ENCODE measurements at places on chromosomes 5 and 9.

DNA sequence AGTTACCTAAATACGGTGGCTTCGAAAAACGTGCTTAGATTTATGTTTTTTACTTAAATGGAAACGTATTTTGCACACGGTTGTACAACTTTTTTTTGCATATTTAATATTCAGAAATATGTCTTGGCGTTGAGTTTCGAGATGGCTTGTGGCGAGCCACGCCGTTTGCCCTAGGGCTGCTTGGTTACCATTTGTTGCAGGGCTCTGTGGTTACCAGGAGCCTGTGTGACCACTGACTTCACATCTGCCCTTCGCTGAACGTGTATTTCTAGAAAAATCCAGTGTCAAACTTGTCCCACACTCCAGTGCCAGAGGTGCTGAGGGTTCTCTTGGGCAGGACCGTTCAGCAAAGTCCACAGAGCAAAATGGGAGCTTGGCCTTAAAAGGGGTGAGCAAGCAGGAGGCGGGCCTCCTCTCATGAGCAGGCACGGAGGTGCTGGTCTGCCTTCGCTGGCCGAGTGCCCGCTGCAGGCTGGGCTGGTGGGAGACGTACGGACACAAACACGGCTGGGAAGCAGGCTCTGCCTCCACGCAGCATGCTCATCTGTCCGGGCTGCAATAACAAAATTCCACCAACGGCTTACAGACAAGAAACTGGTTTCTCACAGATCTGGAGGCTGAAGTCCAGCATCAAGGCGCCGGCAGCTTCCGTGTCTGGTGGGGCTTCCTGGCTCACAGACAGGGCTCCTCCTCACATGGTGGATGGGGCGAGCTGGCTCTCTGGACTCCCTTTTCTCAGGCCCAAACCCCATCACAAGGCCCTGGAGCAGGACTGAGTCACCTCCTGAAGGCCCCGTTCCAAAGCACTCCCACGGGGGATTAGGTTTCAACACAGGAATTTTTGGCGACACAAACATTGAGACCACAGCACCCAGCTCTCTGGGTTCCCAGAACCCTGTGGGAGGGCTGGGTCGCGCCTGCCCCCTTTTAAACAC lies 5.4 kb downstream of the MRPL36 start:
- DNase-seq, result no peak

DNA sequence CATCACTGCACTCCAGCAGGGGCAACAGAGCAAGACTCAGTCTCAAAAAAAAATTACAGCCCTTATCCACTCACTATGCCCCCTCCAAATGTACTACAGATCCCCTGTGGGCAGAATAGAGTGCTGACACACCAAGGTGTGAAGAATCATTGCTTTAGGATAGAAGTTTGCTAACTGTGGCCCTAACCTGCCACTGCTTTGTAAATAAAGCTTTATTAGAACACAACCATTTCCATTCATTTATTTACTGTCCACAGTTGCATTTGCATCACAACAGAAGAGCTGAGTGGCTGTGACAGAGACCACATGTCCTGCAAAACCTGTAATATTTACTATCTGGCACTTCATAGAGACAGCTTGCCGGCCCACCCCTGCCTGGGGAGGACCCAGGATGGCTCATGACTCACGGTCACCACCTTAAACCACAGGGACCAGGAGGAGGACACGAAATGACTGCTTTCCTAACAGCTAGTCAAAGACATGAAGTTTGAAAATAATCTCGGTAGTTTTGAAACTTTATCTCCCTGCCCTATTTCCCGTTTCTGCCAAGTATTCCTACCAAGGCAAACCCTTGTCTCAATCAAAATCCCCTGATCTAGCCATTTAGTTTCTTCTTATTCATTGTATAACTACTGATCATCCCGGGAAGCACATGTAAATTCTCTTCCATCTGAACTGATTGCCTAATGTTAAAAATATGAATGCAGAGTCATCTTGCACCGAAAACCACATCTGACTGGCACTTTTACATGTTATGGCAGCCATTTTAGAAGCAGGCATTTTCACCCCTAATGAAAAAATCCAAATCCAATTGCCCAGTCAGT lies 206.1 kb downstream of the SLIT3 start:
- DNase-seq, result no peak

GRCh38 chr9:26157411-26157810 lies 479.2 kb upstream of the TUSC1 start:
- no peak for DNase-seq

GRCh38 chr5:89095341-89095740 lies 212.4 kb upstream of the MEF2C start:
- no peak for DNase-seq

DNA sequence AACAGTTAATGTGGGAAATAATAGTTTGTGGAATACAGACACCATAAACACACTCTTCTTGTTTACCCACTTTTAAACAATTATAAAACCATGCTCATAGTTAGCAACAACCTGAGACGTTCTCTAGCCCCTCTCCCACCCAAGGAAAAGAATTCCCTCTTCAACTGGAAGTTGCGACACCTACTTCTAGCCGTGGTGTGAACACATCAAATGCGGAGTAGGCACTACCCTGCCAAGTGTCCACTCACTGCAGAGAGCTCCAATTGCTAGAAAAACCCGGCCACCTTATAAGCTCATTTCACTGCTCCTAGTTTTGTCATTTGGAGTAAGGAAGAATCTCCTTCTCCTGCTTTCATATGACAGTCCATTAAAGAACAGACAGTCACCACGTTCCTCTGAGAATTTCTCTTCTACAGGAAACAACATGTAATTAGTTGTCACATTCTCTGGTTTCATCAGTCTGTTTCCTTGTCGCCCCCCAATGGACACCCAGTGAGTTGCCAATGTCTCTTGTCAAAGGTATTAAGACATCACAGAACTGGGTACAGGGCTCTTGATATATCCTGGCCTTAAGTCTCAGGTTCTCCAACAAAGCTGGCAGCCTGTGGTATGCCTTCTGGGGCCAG lies 47.3 kb downstream of the PRLR start:
- DNase-seq, result no peak

DNA sequence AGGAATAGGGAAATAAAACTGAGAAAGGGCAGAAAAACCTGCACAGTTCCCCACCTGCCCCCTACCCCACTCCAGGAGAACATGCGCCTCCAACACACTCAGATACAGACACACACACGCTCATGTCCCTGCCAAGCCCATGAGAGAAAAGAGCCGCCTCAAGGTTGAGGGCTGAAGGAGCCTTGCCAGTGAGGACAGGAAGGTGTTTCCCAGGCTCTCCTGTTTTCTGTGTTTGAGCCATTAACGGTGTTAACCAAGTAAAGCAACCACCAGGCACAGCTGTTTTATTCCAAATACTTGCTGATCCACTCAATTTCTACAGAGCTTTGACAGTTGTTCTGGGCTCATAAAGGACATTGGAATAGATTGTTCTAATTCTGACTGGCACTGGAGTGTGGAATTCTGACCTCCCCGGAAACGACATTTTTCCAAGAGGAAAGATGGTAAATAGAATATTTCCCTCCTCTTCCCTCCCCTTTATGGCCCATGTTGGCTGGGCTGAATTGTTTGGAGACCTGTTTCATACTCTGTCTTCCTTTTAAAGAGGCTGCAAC lies 238.0 kb downstream of the DMAC1 start:
- no peak for DNase-seq

- no peak for DNase-seq
Observed at GRCh38 chr9:4674783-4675182, 4.6 kb upstream of the CDC37L1 start.

DNA sequence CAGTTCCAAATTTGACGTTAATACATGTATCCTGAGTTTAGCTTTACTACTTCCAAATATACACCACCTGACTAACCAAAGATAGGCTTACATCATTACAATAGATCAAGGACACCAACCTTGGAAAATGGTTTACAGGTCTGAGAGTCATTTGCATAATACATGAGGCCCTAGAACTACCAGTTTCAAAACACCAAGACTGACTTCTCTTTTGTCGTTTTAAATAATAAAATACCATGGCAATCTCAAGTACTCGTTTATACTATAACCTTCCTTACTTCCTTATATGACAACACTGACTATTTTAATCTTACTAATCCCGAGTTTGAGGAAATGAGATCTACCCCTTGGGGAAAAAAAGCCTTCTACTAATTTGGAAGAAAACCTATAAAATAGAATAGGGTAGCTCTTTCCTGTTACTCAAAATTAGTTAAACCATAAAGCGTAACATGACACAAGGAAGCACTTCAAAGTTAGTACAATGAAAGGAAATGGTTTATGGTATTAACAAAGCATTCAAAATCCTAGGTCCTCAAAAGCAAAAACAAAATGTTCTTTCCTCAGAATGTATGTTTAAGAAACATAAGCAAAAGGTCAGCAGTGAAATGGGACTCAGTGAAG lies 42.1 kb downstream of the UBQLN1 start:
- DNase-seq, result no peak

GRCh38 chr9:96031366-96031824 lies 155.9 kb downstream of the ERCC6L2 start:
- DNase-seq, result no peak

GRCh38 chr5:58677650-58678049 lies 94.8 kb downstream of the RAB3C start:
- DNase-seq, result no peak

GRCh38 chr5:98769210-98769958 lies 4.1 kb upstream of the RGMB start:
- DNase-seq, result no peak

DNA sequence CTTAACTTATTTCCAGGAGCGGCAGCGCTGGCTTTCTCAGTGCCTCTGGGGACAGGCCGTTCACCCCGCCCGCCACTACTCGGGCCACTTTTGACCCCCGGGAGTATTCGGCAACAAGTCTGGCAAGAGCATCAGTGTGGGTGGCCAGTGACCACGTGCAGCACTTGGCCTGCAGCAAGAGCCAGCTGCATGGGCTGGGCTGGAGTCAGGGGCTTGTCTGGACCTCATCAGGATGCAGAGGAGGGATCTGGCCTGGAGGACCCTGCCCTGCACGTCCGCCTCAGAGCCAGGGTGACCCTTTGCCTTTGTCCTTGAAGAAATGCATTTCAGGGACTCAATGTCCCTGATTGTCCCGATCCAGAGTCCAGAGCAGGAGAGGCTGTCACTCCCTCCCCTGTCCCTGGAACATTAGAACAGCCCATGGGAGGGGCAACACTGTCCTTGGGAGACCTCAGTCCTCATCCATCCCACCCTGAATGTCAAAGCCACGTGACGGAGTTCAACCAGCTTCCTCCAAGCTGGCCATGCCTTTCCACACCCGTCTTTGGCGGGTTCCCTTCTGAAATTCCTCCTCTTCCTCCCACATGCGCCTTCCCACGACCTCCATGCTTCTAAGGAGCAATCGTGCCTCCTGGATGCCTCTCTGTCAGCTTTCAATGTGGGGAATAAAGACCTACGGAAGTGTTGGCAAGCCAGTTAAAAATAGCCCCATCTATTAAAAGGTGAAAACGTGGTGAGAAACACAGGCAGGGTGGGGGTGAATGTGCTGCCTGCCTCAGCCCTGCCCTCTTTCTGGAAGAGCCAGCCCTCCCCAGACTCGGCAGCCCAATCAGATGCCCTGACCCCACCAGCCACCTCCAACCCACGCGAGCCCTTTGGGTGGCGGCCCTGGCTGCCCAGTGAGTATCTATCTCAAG lies 99.0 kb downstream of the OLFM1 start:
- no peak for DNase-seq

- no peak for DNase-seq
Observed at GRCh38 chr5:73381590-73382400, 66.8 kb downstream of the FOXD1 start.

GRCh38 chr9:127935765-127936221 lies 1.9 kb downstream of the DPM2 start:
- DNase-seq, result no peak

DNA sequence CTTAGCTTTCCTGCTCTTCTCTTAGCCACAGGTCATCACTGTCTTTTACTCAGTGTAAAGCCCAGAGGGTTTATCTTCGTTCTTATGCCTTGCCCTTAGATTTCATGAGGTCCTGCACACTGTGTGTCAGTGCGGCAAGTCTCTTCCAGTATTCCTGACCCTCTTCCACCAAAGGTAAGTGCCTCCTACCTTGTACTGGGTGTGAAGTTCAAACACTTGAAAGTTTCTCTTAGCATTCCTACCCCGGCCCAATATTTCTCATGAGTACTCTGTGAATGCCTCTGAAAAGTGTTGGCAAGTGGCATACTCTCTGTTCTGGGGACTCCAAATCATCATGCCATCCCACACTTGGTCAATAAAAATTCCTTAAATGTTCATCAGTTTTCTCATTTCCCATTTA lies 37.4 kb downstream of the FBXO4 start:
- DNase-seq, result no peak

DNA sequence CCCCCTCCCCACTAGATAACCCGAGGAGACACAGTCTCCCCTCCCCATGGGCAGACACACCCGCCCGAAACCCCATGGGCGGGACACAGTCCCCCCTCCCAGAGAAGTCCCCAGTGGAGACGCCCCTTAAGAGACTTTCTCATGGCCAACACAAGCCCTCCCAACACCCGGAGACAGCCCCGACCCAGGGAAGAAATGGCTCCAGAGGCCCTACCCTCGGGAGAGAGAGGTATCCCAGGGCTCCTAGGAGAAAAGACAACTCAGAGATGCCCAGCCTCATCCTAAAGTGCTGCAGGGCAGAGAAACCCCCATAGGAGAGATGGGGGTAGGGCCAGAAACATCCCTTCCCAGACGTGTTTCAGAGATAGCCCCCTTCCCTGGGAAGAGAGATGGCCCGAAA lies 27.4 kb downstream of the PCDH1 start:
- DNase-seq, result no peak

GRCh38 chr9:14967450-14968321 lies 57.5 kb upstream of the FREM1 start:
- no peak for DNase-seq

GRCh38 chr5:177972613-177973012 lies 23.4 kb downstream of the PROP1 start:
- no peak for DNase-seq

DNA sequence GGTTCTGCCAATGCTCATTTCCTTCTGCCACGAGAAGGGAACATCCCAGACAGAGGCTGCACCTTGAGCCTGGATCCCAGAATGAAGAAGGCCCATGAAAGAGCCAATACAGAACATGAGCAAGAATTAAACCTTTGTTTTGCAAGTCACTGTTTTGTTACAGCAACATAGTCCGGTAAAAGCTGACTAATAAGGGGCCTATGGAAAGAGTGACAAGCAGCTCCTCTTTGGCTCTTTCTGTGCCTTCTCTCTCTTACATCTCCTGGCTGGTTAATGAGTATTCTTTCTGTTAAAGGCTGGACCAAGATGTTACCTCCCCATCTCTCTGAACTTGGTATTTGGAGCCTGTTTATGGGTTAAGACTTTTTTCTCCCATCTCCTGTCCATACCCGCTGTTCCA lies 10.8 kb downstream of the GFRA3 start:
- no peak for DNase-seq

All from activated T-helper 2 cell treated with anti-CD3 and anti-CD28 coated beads, Interferon-gamma antibody, Interleukin-2, Interleukin-4, amounts not matched to agents 10 μg/mL and 5 μg/mL and 100 μg/mL, durations not matched to agents 14 hours and 24 hours and 36 hours (primary cell).